ENCODE measurements at places on chromosomes 2 and 18.
A peak's percentile ranks its signal among the peaks of the same experiment; 100 is the strongest.

DNA sequence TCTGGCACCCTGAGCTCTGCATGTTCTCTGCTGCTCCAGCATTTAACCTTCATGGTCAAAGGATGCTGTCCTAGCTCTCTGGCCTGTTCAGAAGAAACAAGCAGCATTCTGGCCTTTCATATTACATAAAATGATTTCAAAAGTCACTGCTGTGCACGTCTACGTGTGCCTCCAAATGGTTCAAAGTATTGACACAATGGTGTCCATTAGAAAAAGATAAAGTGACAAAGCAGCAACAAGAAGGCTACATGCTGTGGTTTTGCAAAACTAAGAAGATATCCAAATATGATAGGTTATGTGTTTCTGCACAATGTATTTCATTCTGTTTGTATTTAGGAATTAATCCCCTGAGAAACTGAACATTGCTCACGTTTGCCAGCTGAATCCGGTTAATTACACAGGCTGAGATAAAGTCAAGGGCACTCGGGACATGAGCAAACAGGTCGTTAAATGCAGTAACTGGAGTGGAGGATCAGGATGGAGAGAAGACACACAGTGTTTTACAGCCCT is 258.5 kb downstream of the DOK6 start:
- DNase-seq: no peak

- DNase-seq: no peak
These were observed 93.9 kb downstream of the SPTBN1 start for GRCh38 chr2:54549917-54550518.

GRCh38 chr2:152012697-152013096 is 86.1 kb downstream of the CACNB4 start:
- no peak for DNase-seq

DNA sequence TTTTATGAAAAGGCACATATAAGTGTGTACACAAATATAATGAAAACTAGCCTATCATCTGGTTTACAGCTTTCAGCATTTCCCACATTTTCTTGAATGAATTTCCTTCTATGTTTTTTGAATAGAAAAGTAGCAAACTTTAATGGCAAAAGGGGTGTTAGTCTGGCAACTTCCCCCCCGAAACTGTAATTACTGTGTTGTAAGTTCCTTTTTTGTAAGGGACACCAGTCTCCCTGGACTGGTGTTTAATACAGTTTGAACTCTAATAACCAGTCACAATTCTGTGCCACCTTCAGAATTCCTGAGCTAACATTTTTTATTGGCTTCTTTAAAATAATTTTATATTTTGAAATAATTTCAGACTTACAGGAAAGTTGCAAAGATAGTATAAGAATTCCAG is 94.2 kb downstream of the ACSL3 start:
- no peak for DNase-seq

- no peak for DNase-seq
These were observed 16.0 kb upstream of the AP1S3 start for GRCh38 chr2:223853425-223853837.

- no peak for DNase-seq
These were observed 238.5 kb upstream of the FANCL start for GRCh38 chr2:58479535-58480140.

DNA sequence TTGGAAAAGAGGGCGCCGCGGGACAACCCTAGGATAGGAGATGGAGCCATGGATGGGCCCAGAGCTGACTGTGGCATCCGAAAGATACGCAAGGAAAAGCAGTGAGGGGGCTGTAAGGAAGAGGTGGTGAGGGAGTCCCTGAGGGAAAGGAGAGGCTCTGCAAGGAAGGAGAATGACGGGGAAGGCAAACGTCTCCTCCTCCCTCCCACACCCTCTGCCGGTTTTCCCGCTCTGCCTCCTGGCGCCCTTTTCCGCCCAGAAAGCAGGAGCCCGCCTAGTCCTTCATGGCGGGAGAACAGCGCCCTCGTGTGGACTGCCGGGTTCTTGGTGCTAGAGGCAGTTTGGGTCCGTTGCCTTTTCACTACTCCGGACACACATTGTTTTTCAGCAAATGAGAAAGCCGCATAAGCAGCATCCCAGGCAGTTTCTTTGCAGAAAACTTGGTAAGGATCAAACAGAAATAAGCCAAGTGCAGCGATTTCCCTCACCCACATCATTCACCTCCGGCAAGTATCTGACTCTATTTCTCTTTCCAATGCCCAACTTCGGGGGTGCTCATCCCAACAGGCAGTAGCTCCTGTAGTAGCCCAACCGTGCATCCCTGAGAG is 200.4 kb downstream of the INO80D start:
- DNase-seq: peak; percentile 44

DNA sequence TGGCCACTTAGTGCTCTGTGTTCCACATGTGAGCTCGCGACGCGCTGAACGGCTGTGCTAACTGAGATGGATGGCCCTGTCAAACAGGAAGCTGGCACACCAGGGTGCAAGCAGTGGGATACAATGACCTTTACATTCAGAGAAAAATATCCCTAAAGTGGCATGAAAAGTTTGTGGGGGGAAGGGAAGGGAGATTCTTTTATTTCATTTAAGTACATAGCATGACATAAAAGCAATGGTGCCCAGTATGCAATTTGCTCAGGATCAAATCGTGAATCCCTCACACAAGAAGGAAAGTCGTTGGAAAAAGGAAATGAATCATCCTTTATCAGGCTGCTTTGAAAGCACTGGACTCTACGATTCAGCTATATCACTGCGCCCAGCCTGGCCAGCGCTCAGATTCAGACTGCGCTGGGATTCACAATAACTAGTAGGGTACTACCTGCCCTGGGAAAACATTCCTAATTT is 26.0 kb downstream of the SATB2 start:
- no peak for DNase-seq

GRCh38 chr2:130920415-130921163 is 83.9 kb downstream of the ARHGEF4 start:
- peak; percentile 22 for DNase-seq

DNA sequence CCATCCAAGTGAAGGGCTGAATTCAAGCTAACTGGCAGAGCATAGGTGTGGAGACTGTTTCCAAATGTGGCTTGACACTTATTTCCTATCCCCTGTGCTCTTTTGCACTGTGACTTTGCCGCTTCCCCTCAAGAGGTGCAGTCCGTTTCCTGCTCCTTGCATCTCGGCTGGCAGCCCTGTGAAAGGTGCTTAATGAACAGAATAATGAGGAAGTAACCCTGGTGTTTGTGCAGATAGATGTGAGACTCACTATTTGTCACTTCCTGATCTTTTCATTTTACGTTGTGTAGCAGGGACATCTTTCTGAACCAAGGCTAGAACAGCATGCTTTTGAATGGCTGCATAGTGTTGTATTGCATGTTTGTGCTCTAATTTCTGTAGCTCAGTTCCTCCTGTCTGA is 60.8 kb downstream of the CEP192 start:
- DNase-seq: no peak

GRCh38 chr18:63339920-63340484 is 20.4 kb upstream of the BCL2 start:
- DNase-seq: peak; percentile 7

GRCh38 chr2:173075781-173076580 is at the start of gene MAP3K20:
Gene MAP3K20 (plus strand): TSS chr2:173075846. CDS start chr2:173091032, 15,186 bp downstream.
- no peak for DNase-seq

DNA sequence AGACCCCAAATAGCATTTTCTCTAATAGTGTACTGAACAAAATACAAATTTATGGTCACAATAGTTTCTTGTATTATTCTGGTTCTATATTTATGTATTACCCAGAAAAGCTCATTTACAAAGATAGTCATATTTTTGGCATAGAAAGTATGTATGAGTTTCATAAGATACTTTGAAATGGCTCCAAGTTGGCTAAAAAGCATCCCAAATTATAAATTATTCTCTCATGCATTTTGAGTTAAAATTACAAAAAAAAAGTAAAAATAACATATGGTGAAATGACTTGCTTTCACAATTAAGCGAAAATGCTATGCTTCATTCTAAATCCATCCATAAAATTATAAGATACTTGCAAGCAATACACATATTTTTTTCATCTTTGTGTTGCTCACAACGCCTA is 530.7 kb downstream of the ZNF804A start:
- DNase-seq: no peak

Measured in AG09319 (cell line).